ENCODE measurements at places on chromosomes 16 and 17.
A peak's percentile ranks its signal among the peaks of the same experiment; 100 is the strongest.

- no peak for DNase-seq
Measured at GRCh38 chr17:35752471-35752870, 568 bp downstream of the GAS2L2 start.

- DNase-seq = no peak
Measured at GRCh38 chr16:53429221-53429943, 4.9 kb upstream of the RBL2 start.

DNA sequence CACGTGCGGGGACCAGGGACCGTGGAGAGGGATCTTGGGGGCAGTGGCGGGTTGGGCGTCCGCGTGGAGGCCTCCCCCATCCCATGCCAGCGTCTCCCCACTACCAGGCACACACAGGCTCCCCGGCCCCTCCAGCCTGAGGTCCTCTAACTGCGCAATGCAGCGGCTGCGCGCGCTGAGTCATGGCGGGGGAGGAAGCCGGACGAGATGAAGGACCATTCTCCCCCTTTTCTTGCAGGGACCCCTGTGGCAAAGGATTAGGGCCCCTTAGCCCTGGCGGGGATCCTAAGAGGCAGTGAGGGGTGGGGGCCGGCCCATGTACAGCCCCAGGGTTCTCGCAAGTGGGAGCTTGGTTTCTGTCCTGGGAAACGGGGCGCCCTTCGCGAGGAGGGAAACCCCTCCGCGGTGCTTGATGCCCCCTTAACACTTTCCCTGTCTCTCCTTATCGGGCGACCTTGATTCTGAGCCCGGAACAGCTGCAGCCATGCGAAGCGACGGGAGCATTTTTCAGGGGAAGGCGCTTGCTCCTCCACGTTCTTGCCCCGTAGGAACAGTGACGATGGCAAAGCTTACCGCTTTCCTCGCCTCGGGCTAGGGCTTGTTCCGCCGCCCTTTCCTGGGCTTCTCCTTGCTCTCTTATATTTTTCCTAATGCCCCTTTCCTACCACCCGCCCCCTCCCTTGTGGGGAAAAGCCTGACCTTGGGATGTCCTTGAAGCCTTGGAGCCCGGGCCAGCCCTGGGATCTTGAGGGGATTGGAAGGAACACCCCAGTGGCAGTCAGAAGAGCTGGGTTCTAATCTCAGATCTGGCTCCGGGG lies 592 bp downstream of the ALDOA start:
- DNase-seq = peak; percentile 51

GRCh38 chr16:4096509-4096908 lies 19.7 kb downstream of the ADCY9 start:
- DNase-seq = no peak

- peak; percentile 72 for DNase-seq
Measured at GRCh38 chr17:40303009-40303657, 5.8 kb upstream of the RARA start.

- no peak for DNase-seq
Measured at GRCh38 chr16:28089992-28090365, 26.5 kb upstream of the GSG1L start.

GRCh38 chr17:61338000-61338798 lies 61.4 kb upstream of the TBX2 start:
- no peak for DNase-seq

DNA sequence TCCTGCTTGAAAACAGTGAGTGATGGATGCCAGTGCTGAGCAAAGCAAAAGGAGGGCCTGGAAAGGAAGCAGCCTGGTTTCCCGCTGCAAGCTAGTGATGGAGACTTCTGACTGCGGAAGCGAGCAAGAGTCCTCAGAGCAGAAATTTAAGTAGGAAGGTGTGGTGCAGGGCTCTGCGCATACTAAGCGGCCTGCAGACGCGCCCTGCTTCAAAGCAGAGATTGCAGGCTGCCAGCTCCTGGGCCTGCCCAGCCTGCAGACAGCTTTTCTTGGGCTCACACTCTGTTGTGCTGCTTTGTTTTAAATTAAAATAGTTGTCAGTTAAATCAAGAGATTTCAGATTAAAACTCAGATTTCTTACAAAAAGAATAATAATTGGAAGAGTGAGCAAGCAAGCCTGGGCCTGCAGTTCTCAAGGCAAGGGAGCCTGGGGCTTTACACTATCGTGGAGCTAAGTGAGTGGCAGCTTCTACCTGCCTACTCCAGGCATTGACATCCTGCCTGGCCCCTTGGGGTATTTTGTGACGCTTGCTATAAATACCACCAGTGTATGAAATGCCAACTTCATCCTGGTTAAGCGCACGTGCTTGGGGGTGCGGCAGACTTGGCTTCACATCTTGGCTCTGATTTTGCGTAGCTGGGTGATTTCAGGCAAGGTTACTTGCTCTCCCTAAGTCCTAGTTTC lies 237.3 kb downstream of the XYLT1 start:
- DNase-seq = no peak
